Prostate gland (tissue), 2 donors: ENCODE measurements at places on chromosomes 16 and 17.

- no peak overlapping the region for H3K4me3 ChIP-seq
- no peaks in the 10 kb centered on the region for H3K27me3 ChIP-seq
- H3K36me3 ChIP-seq, result no peaks in the 10 kb centered on the region
- H3K4me1 ChIP-seq, result no peaks in the 10 kb centered on the region
- DNase-seq, result no peak
Observed at GRCh38 chr16:72723781-72724180, 324.1 kb downstream of the ZFHX3 start.

DNA sequence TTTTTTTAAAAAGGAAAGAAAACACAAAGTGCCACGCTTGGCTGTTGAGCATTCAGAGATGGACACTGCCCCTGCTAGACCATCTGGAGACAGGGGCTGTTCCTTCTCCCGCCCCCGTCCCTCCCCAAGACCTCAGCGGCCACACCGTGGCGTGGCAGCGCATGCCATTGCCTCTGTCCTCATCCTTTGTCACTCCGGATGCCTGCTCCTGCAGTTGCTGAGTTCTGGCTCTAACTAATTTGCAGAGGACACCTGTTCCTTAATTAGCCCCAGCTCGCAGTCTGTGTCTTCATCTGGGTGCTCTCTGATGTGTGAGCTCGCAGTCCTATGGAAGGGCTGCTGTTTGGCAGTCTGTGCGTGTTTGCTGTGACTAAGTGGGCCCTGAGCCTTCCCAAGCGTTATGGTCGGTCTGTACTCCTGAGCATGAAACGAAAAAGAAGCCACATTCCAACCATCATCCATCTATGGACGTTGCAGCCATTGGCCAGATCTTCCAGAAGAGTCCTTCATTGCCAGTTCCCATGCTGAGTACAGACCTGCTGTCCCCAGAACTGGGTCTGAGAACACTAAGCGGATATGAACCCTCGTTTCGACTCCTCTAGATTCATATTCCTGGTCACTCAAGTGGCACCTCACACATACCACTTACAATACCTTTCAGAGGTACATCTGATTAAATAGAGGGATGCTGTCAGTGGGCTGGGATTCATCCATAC, 40.9 kb upstream of the NAT9 start:
- H3K27ac ChIP-seq, result no peak overlapping the region
- H3K4me1 ChIP-seq, result no peaks in the 10 kb centered on the region
- no peak for DNase-seq
- H3K36me3 ChIP-seq, result no peaks in the 10 kb centered on the region

- peak; percentile 54 for DNase-seq
- H3K4me1 ChIP-seq, result no peaks in the 10 kb centered on the region
- H3K27ac ChIP-seq, result peak overlapping the region; percentile 20
- no peaks in the 10 kb centered on the region for H3K27me3 ChIP-seq
- peaks cover 3% of the 10 kb centered on the region for H3K36me3 ChIP-seq
Observed at GRCh38 chr17:42720996-42721583, 23.8 kb downstream of the EZH1 start.

- H3K27ac ChIP-seq, result peak overlapping the region; percentile 62
- no peaks in the 10 kb centered on the region for H3K36me3 ChIP-seq
- H3K4me1 ChIP-seq, result no peaks in the 10 kb centered on the region
- DNase-seq, result no peak
- H3K27me3 ChIP-seq, result no peaks in the 10 kb centered on the region
- H3K4me3 ChIP-seq, result peak overlapping the region; percentile 48
Observed at GRCh38 chr16:47037396-47037745, 63.9 kb upstream of the DNAJA2 start.

- no peak overlapping the region for H3K4me3 ChIP-seq
- H3K4me1 ChIP-seq, result no peaks in the 10 kb centered on the region
- no peak overlapping the region for H3K27ac ChIP-seq
- H3K27me3 ChIP-seq, result no peaks in the 10 kb centered on the region
- no peaks in the 10 kb centered on the region for H3K36me3 ChIP-seq
Observed at GRCh38 chr17:42893359-42893758, 7.2 kb upstream of the G6PC1 start.

DNA sequence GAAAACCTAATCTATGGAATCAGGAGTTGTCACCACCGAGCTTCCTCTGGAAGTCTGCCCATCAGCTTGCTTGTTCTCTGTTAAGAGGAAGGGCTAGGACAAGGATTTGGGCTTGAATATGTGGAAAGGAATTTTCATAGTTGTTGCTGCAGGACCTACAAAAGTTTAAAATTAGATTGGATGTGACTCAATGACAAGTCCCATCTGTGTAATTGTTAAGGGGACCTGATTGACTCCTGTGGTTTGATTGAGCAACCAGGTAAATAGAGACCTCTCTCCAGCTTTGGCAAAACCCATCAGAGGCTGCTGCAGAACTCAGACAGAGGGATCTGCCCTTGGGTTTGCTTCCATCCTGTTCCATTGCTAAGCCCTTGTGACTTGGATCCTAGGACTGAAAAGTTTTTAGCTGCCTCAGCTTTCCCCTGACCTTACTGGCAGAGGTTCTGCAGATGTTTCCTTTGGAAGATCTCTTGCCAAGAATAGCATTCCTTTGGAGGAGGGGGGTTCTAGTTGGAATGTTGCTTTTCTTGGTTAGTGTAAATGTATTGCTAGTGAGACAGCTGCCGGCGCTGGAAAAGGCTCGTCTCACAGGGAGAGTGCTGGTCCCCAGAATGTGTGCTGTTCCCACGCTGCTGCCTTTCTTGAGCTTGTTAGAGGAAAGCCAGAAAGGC, 50.0 kb downstream of the SF3B3 start:
- no peak overlapping the region for H3K4me3 ChIP-seq
- no peaks in the 10 kb centered on the region for H3K4me1 ChIP-seq
- peak; percentile 52 for DNase-seq
- peak overlapping the region; percentile 39 for H3K27ac ChIP-seq
- no peaks in the 10 kb centered on the region for H3K27me3 ChIP-seq
- H3K36me3 ChIP-seq, result peaks cover 26% of the 10 kb centered on the region

- H3K27ac ChIP-seq, result no peak overlapping the region
- no peak for DNase-seq
- H3K4me3 ChIP-seq, result no peak overlapping the region
Observed at GRCh38 chr16:48347191-48347865, 37.9 kb downstream of the SIAH1 start.

GRCh38 chr17:9830711-9831110, 5.0 kb downstream of the GLP2R start:
- no peaks in the 10 kb centered on the region for H3K4me1 ChIP-seq
- no peak overlapping the region for H3K27ac ChIP-seq
- no peak overlapping the region for H3K4me3 ChIP-seq
- H3K36me3 ChIP-seq, result no peaks in the 10 kb centered on the region

DNA sequence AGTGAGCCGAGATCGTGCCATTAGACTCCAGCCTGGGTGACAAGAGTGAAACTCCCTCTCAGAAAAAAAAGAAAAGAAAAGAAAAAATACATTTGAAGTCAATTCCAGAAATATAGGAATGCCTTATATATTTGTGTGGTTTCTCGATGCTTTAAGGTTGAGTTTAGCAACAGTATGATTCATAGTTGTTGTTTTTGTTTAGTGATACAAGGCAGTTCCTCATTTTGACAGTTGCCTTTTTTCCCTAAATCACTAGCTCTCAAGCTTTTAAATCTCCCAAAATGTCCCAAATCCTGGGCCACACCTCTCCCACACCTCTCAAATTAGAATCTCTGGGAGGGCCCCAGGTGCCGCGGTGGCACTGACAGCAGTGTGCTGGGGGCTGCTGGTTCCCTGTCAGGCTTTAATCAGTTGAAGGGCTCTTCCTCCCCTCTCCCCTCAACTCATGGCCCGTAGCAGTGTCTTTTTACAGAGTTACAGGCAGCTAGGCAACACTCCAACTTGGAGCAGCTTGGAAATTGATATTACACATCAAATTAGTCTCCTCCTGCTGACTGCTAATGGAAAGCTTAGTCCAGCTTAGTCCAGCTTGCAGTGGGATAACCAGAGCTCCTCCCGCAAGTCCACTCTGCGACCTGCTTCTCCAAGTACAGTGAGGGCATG, 58.4 kb downstream of the EPN2 start:
- no peaks in the 10 kb centered on the region for H3K4me1 ChIP-seq
- H3K27me3 ChIP-seq, result no peaks in the 10 kb centered on the region
- no peaks in the 10 kb centered on the region for H3K36me3 ChIP-seq
- no peak overlapping the region for H3K4me3 ChIP-seq
- no peak overlapping the region for H3K27ac ChIP-seq

GRCh38 chr16:57151369-57151768, 34.5 kb downstream of the PSME3IP1 start:
- H3K4me1 ChIP-seq, result no peaks in the 10 kb centered on the region
- no peak overlapping the region for H3K4me3 ChIP-seq
- no peaks in the 10 kb centered on the region for H3K27me3 ChIP-seq
- H3K36me3 ChIP-seq, result peaks cover 10% of the 10 kb centered on the region
- no peak overlapping the region for H3K27ac ChIP-seq

- no peaks in the 10 kb centered on the region for H3K27me3 ChIP-seq
- H3K36me3 ChIP-seq, result no peaks in the 10 kb centered on the region
- DNase-seq, result no peak
Observed at GRCh38 chr17:78665952-78666920, 89.0 kb upstream of the DNAH17 start.

DNA sequence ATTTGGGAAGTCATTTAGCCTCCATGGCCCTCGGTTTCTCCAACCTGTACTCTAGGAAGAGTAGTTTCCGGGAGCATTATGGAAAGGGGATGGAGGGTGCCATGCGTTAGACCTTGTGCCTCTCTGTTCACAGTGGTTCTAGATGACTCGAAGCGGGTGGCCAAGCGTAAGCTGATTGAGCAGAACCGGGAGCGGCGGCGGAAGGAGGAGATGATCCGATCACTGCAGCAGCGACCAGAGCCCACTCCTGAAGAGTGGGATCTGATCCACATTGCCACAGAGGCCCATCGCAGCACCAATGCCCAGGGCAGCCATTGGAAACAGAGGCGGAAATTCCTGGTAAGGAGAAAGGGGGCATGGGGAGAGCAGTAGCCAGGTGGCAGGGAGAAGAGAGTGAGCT, 15.9 kb downstream of the NR1D1 start:
- peaks cover 19% of the 10 kb centered on the region for H3K36me3 ChIP-seq
- H3K27ac ChIP-seq, result no peak overlapping the region

DNA sequence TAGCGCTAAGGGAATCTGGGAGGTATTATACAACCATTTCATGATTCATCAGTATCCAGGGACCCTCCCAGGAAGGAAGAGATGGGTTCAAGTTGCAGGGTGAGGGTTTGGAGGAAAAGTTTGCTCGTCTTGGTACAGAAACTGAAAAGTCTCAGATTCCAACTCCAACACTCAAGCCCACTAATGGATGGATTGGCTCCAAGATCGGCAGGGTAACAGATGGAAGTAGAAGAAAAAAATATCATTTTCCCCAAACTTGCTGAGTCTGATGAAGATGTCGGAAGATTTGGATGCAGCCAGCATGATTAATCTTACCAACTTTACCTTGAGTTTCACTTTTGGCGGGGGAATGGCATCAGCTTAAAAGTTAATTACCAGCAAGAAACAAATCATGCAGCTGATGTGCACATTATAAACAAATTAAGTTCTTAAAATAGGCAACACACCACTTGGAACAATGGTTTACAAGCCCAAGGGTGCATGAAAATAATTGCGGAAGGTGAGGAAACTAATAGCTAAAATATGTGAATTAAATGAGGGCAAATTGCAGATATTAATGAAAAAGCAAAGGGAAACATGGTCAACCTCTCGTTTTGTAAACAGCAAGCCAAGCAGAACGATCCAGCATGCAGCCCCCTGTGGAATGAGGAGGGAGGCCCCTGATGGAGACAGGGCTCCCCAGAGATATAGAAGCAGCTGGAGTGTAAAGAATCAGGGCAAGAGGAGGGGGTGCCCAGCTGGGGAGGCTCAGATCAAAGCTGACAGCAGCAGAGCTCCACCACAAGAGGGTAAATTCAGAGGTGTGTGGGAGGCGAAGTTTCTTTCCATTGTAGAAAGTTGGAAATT, 44.1 kb upstream of the GRIN2A start:
- peaks cover 4% of the 10 kb centered on the region for H3K27me3 ChIP-seq
- no peak overlapping the region for H3K4me3 ChIP-seq
- no peak overlapping the region for H3K27ac ChIP-seq

DNA sequence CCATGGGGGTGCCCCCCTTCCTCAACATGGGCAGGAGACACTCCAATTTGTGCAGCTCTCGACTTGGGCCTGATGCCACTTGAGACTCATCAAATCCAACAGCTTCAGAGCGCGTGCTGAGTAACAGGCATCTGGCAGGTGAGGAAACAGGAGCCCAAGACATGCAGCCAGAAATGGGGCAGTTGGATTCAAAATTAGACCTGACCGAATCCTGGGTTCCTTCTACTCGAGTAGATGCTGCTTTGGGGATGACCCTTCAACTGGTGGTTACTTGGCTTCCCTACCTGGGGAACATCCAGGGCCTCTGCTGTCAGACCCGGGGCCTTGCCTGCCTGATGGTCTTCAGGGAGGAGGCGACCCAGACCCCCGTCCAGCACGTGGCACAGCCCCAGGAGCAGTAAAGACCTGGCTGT, 488 bp upstream of the NTN3 start:
- no peak for DNase-seq
- no peaks in the 10 kb centered on the region for H3K36me3 ChIP-seq
- no peak overlapping the region for H3K27ac ChIP-seq
- H3K4me1 ChIP-seq, result peaks cover 12% of the 10 kb centered on the region
- no peaks in the 10 kb centered on the region for H3K27me3 ChIP-seq
- no peak overlapping the region for H3K4me3 ChIP-seq

DNA sequence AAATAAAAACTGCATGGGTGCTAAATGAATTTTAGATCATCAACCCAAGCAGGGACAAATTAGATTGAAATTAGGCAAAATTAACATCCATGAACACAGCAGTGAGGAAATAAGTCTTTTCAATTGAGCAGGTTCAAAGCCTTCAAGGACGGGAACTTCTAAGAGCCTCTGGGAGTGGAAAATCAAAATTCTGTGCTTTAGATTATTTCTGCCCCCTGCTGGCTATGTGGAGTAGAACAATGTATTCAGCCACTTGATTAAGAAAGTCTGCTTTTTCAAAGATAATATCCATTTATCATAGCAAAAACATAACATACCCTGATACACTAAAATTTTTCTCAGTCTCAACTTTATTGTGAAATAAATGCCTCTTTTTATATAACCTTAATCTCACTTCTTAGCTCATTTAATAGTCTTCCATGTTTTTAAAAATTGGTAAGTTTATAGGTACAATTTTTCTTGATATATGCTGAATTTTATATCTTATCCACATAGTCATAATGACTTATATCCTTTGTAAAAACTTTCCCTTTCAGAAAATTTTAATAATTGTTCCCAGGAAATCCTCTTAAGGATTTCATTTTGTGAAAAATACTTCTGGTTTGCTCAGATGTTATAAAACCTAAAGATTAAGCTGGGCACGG, 28.1 kb upstream of the NOL11 start:
- no peak overlapping the region for H3K4me3 ChIP-seq
- H3K36me3 ChIP-seq, result no peaks in the 10 kb centered on the region
- no peaks in the 10 kb centered on the region for H3K27me3 ChIP-seq
- H3K27ac ChIP-seq, result no peak overlapping the region
- peak; percentile 74 for DNase-seq
